ENCODE measurements at places on chromosomes 3 and 15.

DNA sequence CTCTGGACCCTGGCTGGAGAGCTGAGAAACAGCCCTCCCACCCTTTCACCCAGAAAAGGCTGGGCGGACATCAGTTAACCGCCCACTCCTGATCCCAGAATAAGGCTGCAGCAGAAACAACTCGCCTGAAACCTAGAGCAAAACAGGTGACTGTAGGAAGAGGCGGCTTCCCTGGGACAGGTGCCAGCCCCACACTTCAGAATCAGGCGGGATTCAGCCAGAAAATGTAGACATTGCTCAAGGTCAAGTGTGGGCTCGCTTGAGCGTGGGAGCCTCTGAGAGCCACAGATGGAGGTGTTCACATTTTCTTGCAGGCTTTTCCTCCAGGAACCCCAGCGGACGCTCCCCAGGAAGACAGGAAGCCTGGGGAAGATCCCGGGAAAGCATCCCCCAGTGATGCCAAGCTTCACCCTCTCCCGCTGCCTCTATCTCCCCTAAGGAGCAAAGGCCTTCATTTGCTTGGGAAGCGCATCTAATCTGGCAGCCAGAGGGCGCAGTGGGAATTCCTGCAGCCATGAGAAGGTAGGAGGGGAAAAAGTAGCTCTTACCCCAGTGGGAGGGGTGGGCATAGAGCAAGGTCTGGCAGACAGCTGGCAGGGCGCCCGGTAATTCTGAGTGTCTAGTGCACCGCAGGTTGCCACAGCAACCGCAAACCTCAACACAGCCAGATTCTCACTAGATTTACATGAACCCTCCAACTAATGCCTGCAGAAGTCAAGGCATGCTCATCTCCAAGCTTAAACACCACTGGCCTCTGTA lies 77.7 kb downstream of the OCA2 start:
- DNase-seq, result no peak

GRCh38 chr3:153429821-153430220 lies 267.8 kb downstream of the RAP2B start:
- no peak for DNase-seq

DNA sequence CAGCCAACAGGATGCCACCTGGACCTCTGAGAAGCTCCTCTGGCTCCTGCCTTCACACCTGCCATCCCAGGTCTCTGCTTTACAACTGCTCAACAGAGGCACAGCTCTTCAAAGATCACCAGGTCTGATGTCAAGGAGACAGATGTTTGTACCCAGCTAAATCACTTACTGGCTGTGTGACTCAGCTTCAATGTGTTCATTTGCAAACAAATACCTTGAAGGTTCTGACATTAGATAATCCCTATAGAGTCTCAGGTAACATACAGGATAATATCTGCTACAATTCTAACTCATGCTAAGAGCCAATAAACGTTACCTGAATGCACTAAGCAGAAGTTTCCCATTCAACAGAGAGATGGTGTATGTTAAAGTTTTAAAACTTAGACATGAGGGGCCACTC lies 163.4 kb upstream of the IGF1R start:
- no peak for DNase-seq

DNA sequence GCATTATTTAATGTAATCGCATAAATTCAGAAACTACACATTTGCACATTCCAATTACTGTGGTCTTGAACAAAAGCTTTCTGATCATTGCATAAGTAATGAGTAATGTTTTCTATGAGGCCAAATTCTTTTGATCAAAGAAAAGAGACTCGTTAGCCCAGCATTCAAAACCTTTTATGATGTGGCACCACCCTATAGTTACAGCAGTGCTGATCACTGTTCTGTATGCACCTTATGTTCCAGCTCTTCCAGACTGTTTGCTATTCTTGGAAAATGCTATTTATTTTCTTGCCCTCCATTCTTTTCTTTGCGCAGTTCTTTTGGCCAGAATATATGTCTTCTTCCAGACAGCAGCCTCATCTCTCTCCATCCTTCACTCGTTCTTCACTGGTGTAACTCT lies 42.3 kb downstream of the MAP3K13 start:
- no peak for DNase-seq

- DNase-seq, result no peak
Observed at GRCh38 chr3:164040991-164041390, 1037.3 kb downstream of the SI start.

- no peak for DNase-seq
Observed at GRCh38 chr15:68209272-68209671, 4.1 kb upstream of the CALML4 start.

DNA sequence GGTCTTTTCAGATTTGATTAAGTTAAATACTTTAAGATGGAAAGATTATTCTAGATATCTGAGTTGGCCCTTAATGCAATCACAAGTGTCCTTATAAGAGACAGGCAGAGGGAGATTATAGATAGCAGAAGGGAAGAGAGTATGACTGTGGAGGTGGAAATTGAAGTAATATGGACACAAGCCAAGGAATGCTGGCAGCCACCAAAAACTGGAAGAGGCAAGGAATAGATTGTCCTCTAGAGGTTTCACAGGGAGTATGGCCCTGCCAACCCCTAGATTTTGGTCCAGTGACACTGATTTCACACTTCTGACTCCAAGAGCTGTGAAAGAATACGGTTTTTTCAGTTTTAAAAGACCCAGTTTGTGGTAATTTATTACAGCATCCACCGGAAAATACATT lies 1498.7 kb upstream of the CADM2 start:
- no peak for DNase-seq

DNA sequence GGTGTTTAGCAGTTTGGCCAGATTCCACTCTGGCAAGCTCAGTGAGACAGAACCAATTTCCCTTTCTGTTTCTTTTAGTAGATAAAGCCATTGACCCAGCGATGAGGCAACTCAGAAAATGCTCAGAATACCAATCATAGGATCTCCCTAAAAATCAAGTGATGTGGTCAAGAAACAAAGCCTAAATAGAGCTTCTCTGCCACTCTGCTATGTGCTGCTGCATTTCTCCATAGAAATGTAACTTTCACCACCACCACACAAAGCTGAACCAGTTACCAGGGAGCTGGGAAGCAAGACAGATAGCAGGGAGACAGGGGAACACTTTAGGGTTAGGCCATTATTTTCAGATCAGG lies 109.8 kb downstream of the RPL22L1 start:
- DNase-seq, result no peak

GRCh38 chr3:164450276-164450905 lies 627.9 kb downstream of the SI start:
- no peak for DNase-seq

DNA sequence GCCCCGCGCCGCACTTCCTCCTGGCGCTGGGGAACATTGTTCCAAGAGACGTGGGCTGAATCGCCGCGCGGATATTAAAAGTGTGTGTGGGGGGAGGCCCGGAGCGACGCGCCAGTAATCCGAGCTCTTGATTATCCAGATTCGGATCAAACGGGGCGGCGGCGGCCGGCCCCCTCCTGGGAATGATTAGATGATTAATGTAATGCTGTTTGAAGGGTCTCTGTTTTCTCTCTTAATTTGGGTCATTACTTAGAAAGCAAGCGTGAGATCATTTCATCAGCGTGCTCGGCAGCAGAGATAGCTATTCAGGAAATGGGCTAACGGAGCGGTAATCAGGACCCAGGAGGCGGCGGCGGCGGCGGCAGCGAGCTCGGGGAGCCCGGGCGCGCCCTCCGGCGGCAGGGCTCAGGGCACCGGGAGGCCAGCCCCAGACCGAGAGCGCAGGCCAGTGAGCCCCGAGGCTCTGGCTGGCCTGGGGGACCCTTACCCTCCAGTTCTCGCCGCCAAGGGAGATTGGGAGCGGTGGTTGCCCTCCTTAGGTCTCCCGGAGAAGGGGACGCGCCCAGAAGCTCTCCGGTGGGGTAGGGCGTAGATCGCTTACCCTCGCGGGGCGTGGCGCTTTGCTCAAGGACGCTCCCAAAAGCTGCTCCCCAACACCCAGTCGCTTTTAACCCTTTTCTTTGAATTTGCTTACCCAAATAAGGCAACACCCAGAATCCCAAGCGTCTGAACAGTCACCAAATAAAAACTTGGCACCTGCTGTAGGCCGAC lies 4.5 kb downstream of the FEZF2 start:
- DNase-seq, result no peak

- DNase-seq, result no peak
Observed at GRCh38 chr3:177370246-177370822, 173.1 kb upstream of the TBL1XR1 start.

DNA sequence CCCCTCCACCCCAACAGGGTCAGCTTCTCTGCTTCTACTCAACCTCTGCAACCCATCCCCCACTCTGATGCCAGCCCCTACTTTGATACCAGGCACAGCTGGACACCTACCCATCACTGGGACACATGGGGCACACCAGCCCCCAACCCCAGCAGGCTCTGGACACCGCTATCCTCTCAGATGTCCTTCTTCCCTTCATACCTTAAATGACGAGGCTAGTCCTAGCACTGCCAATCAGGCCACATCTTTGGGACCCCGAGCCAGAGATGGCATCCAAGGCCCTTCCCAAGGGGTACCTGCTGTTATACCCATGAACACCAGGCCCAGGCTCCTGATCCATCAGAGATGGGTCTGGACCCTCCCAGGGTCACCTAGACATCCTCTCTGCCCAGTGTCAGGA lies 10.6 kb downstream of the POC1A start:
- DNase-seq, result no peak

GRCh38 chr3:28122227-28122626 lies 119.2 kb upstream of the CMC1 start:
- DNase-seq, result no peak

GRCh38 chr15:29319823-29320222 lies 50.2 kb upstream of the NSMCE3 start:
- no peak for DNase-seq

- DNase-seq, result no peak
Observed at GRCh38 chr3:194364652-194365434, 4.7 kb downstream of the LRRC15 start.

DNA sequence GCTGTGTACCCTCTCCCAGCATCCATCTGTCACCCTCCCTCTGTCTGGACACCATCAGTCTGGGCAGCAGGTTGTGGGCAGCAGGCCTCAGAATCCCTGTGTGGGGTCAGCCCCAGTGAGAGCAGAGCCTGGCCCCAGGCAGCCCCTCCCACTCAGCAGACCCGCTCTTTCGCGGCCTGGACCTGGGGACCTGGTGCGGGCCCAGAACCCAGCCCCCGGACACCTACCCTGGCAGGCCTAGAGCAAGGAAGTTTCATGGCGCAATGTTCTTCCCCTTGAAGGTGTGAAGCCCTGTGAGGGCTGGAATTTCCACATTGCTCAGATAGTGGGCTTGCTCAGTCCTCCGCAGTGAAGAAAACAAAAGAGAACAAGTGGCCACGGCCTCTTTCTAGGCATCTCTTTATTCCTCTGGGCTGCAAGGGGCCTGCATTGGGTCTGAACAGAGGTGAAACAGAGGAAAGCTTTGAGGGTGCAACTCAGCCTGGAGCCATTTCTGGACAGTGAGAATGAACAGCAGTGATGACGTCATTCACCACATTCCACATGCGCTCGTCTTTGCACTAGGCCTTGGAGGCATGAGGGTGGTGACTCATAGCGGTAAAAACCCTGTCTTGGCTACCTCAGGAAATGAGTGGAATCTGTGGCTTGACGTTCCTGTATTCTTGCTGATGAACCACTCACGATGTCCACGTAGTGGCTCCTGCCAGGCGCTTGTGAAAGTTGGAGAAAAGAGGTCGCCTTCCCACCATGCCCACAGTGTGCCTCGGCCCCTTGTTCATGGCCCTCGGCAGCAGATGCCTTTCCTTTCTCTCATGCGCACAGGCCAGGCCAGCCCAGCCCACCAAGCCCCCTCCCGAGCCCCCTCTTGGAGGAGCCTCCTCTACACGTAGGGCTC lies 66.1 kb downstream of the SLC30A4 start:
- DNase-seq, result peak; percentile 83
